HCEC 1CT (cell line): ENCODE measurements at places on chromosomes 4 and X.

GRCh38 chr4:48976041-48976440 lies 10.0 kb upstream of the CWH43 start:
- no peak for DNase-seq

DNA sequence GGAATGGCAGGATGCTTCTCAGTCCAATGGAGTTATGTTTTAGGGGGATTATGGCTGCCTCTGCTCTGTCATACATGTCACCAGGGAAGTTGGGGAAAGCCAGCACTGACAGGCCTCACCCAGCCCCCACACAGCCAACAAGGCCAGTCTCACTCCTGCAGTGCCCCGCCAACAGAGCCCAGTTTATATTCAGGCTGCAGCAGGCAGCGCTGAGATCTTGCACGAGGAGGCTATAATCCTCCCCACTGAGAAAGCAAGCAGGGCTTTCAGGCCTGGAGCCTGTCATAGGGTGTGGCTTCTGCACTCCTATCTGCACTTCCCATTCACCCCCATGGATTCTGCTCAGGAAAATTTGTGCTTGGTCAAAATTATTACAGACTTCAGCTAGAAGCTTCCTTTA lies 25.1 kb downstream of the ADAD1 start:
- no peak for DNase-seq

GRCh38 chr4:86250619-86251018 lies 109.2 kb downstream of the MAPK10 start:
- DNase-seq, result no peak

GRCh38 chrX:134981910-134982309 lies 8.9 kb upstream of the SMIM10 start:
- DNase-seq, result no peak

- DNase-seq, result no peak
Measured at GRCh38 chr4:15963576-15963975, 601 bp upstream of the FGFBP2 start.

GRCh38 chr4:111562826-111563225 lies 582.4 kb upstream of the FAM241A start:
- DNase-seq, result peak; percentile 48

DNA sequence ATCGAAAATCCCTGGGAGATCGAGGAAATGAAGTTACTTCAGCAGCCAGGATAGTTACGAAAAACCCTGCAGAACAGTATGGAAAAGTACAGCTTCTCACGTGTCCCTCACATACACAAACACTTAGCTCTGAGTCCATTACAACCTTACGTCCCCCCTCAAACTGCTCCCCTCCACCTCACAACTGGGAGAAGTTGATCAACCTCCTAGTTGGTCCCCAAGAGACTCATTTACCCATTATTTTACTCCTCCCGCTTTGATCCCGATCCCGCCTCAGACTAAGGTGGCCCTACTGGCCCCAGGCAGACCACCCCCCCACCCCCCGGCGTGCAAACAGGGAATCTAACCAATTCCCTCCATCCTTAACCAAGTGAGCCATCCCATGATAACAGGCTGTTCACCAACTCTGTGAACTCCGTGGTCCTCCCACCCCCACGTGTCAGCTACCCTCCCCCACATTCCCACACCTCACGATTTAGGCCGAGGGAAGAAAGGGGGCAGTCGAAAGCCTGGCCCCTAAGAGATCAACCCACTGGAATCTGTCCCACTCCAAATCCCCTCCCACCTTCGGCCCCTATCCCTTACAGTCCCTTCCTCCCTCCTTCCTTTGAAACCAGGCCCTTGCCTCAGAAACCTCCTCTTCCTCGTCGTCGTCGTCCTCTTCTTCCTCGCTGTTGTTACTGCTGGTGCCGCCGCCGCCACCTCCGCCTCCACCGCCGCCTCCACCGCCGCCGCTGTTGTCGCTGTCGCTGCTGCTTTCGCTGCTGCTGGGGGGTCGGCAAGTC lies 755 bp downstream of the ANKRD17 start:
- peak; percentile 14 for DNase-seq

GRCh38 chrX:129565046-129565650 lies 25.1 kb downstream of the OCRL start:
- DNase-seq, result no peak

DNA sequence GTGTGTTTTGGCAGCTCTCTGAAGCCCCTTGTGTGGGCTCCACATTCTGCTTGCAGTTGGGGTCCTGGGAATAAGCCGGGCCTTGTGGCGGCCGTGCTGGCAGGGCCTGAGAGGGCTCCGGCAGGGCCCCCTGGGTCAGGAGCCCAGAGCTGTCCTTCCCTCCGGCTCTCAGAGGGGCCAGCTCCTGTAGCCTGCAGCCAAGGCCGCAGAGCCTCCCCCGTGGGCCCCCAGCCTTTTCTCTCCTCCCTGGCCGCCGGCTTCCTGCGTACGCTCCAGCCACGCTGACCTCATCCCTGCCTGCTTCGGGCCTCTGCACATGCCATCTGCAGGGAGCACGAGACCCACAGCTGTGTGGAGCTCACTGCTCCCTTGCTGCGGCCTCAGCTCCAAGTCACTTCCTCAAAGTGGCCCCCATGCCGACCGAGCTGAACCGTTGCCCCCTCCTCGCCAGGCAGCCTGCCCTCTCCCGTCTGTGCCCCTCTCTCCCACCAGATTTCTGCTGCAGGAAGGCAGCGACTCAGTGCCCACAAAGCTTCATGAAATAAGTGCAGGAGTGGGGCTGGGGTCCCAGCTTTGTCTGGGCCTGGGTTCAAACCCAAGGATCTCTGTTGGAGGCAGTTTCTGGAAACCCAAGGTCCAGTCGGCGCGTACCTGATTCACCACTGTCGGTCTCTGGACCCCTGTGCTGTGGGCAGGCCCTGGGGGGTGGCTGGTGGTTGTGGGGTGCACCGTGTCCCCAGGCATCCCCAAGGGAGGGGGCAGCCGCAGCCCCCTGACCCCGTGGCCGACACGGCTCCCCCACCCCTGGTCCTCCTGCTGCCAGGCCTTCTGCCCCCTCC lies 57.1 kb upstream of the NKX1-1 start:
- DNase-seq, result no peak

GRCh38 chr4:76105652-76106051 lies 31.1 kb downstream of the ART3 start:
- DNase-seq, result no peak

DNA sequence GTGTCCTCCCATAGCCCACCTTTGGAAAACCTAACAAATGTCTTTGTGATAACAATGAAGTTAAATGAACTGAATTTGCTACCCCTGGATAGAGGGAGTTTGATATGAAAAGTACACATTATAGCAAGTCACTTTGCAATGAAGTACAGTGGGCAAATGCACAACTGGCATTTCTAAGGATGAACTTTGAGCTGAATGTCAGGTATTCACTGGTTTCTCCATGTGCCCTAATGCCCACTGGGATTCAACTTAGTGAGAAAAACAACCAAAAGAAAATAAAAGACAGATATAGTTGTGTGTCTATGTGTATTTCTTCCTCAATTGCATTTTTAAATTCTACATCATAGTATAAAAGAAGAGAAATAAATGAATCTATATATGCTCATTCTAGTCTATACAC lies 51.0 kb downstream of the PAPSS1 start:
- DNase-seq, result no peak
